Gastroesophageal sphincter (tissue), 4 donors: ENCODE measurements at places on chromosomes 6 and 20.
A peak's percentile ranks its signal among the peaks of the same experiment; 100 is the strongest.

- ATAC-seq = no peak
Measured at GRCh38 chr6:99605074-99605734, 1.4 kb upstream of the PRDM13 start.

- ATAC-seq = no peak
Measured at GRCh38 chr20:10347086-10347880, 86.7 kb downstream of the MKKS start.

DNA sequence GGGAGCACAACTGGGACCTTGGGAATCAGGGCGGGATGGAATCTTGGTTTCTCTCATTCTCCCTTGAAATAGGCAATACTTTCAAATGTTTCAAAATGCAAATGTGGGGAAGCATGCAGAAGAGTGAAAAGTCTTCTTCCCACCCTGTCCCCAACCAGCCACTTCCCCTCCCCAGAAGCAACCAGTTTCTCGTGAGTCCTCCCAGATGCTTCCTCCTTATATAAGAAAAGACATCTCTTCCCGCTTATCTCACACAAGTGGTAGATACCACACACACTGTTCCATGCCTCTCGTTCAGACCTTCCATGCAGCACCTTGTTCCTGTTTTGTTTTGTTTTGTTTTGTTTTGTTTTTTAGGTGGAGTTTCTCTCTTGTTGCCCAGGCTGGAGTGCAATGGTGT, 25.1 kb downstream of the HCK start:
- ATAC-seq = no peak

- peak; percentile 29 for ATAC-seq
Measured at GRCh38 chr20:62475027-62475771, 596 bp downstream of the GATA5 start.

- peak; percentile 86 for ATAC-seq
Measured at GRCh38 chr20:48697845-48698491, 129.8 kb downstream of the PREX1 start.
